ENCODE measurements at places on chromosomes 7 and 10. TPM values are rescaled to one million over a fixed set of nuclear protein-coding genes. Genes with fewer than 3 reads are reported as not detected.

DNA sequence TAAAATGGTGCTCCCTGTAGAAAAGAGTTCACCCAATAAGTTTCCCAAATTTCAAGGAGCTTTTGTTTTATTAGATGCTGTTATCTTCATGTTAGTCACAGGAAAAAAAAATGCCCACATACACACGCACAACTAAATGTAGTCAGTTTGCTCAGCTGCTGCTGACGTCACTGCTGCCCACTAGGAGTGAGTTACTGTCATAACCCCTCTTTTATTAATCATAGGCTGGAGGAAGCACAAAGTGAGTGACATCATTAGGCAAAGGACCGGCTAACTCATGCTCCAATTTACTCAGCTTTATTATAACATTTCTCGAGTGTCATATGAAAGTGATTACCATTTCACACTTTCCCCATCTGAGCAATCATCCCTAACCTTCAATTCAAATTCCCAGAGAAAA is 6.7 kb upstream of the INHBA start:
- peaks cover 25% of the 10 kb centered on the region for H3K27me3 ChIP-seq
- DNase-seq: no peak
- peaks cover 8% of the 10 kb centered on the region for H3K36me3 ChIP-seq
- no peak overlapping the region for H3K4me3 ChIP-seq
- peaks cover 12% of the 10 kb centered on the region for H3K4me1 ChIP-seq

DNA sequence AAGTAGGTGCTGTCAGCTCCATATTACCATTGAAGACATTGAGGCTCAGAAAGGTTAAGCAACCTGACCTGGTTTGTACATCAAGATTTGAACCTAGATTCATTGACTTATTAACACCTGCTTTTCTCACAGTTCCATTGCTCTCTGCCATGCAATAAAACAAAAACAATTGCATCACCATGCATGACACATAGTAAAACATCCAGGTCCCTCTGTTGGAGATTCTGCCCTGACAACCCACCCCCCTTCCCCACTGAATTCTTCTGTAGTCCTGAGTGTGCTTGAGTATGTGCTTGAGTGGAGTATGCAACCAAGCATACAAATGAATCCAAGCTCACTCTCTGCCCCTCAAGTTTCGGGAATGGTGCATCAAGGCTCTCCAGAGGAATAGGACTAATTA is 6.0 kb upstream of the LMBR1 start:
- no peak overlapping the region for H3K4me3 ChIP-seq
- peaks cover 42% of the 10 kb centered on the region for H3K4me1 ChIP-seq
- H3K27ac ChIP-seq: no peak overlapping the region
- no peaks in the 10 kb centered on the region for H3K27me3 ChIP-seq
- no peak for DNase-seq

GRCh38 chr10:15748126-15748525 is 28.4 kb upstream of the ITGA8 start:
- H3K4me1 ChIP-seq: no peaks in the 10 kb centered on the region
- DNase-seq: no peak
- no peaks in the 10 kb centered on the region for H3K36me3 ChIP-seq
- no peak overlapping the region for H3K4me3 ChIP-seq
- no peak overlapping the region for H3K27ac ChIP-seq

DNA sequence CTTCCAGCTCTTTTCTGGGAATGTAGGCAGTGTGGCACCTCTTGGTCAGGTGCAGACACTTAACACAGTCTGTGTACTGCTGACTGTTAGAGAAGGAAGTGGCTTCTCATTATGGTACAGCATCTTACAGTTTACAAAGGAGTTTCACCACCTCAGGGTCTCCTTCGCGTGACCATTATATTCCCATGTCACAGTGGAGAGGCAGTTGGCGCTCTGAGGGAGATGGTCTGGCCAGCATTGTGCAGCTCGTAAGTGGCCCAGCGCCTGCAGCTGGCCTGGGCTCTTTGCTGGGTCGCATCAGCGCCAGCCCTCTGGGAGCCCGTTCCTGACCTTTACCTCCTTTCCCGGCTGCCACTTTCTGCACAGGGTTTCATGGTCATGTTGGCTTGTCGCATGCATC is 15.4 kb downstream of the TSPAN15 start:
- no peak overlapping the region for H3K27ac ChIP-seq
- no peak for DNase-seq
- H3K4me3 ChIP-seq: no peak overlapping the region
- H3K36me3 ChIP-seq: no peaks in the 10 kb centered on the region
- H3K27me3 ChIP-seq: no peaks in the 10 kb centered on the region

ACSM6 gene
- not detected for polyA plus RNA-seq

OGDHL gene
- polyA plus RNA-seq: not detected

GLI3 gene
- polyA plus RNA-seq: not detected

Measured in naive thymus-derived CD8-positive, alpha-beta T cell (primary cell).